Kidney epithelial cell (primary cell): ENCODE measurements at places on chromosomes 12 and 14. TPM values are rescaled to one million over a fixed set of nuclear protein-coding genes. Genes with fewer than 3 reads are reported as not detected.

The ZDHHC22 gene
- 0.21 TPM in 1 of 2 replicates, not detected in the other for total RNA-seq

The KRT3 gene
- total RNA-seq = not detected in 2 replicates

The SMIM41 gene
- total RNA-seq = 0.34 TPM in 1 of 2 replicates, not detected in the other

DNA sequence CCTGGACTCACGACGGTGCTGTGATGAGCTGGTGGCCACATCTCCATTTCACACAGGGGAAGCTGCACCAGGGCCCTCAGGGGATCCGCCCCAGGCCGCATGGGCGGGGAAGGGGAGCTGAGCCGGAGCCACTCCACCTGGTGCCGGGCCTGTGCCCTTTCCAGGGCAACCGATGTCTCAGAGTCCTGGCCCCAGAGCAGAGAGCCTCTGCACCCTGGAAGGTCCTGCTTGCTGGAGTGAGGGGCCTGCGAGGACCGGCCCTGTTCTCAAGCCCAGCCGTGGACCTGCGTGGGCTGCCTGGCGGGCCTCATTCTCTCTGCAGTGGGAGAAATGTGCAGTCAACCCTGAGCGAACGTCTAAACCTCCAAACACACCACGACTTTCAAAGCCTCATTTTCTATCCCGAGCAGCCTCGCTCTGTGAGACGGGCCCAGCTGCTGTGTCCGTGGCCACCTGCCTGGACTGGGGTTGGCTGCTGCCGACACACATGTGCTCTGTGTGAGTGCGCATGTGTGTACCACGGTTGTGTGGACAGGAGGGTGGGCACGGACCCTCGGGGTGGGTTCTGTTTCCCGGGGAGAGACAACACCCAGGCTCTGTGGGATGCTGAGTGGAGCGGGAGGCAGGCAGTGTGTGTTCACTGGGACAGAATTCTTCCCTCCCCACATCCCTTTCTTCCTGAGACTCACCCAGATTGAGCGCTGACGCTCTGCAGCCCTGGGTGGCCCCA lies 163.5 kb downstream of the KIF26A start:
- DNase-seq = no peak

DNA sequence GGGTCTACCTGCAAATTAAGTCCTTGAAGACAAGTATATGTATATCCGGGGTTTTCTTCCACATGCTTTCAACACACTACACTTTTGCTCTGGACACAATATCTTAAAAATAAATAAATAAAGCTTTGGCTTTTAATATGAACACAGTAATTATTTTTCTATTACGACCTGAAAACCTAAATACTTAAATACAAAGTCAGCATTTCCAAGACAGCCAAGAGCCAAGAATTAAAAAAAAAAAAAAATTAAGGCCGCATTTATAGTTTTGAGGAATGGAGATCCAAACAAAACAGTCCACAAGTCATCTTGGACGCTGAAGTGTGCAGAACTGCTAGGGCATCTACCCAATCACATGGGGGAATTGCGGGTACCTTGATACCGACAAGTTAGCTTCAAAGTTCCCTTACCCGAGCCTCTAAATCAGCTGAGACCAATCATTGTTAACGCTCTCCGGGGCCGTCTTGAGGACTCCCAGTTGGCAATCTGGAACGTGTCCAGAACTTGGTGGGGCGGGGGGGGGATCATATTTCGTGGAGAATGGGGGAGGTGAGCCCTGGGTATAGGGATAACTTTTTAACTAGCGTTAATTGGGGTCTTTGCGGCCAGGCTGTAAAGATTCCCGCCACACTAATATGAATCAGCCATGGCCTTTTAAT lies 731 bp upstream of the PCNX4 start:
- no peak for DNase-seq

GRCh38 chr14:77950371-77951063 lies 150.6 kb downstream of the ADCK1 start:
- no peak for DNase-seq

DNA sequence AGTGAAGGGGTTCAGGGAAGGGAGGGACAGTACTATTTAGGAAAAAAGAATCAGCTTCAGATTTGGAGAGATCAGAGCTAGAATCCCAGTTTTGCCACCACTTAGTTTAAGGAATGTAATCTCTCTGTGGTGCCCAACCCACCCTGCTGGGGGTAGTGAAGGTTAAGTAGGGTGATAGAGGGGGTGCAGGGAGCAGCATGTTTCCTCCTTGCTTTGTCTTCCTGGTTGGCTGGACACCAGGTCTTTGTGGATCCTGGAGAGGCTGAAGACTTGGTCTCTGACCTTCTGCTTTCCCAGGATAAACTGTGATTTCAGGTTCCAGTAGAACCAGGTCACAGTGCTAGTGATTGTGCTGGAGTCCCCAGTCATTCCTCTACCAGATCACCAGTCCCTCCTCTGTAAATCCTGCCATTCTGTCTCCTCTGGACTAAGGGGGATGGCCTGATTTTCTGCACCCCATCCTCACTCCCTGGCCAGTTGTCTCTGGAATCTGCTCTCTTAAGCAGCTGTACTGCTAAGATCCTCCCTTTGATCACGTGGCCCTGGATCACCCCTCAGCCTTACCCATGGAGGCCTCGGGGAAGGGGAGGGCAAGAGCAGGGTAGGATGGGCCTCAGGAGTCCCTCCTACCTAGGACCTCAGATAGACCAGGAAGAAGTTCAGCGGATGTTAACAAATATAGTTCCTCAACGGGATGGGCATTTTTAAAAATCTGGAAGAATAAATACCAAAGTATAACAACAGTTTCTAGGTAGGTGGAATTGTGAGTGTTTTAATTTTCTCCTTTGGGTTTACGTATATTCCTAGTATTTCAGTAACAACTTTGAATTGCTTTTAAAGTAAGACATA lies 3.1 kb downstream of the MAP3K12 start:
- DNase-seq = no peak

- no peak for DNase-seq
Observed at GRCh38 chr14:96202441-96203094, 2.1 kb upstream of the BDKRB2 start.
